ENCODE measurements at places on chromosomes 5 and 9.

- no peak for DNase-seq
These were observed 397.8 kb downstream of the MED10 start for GRCh38 chr5:5980538-5980895.

DNA sequence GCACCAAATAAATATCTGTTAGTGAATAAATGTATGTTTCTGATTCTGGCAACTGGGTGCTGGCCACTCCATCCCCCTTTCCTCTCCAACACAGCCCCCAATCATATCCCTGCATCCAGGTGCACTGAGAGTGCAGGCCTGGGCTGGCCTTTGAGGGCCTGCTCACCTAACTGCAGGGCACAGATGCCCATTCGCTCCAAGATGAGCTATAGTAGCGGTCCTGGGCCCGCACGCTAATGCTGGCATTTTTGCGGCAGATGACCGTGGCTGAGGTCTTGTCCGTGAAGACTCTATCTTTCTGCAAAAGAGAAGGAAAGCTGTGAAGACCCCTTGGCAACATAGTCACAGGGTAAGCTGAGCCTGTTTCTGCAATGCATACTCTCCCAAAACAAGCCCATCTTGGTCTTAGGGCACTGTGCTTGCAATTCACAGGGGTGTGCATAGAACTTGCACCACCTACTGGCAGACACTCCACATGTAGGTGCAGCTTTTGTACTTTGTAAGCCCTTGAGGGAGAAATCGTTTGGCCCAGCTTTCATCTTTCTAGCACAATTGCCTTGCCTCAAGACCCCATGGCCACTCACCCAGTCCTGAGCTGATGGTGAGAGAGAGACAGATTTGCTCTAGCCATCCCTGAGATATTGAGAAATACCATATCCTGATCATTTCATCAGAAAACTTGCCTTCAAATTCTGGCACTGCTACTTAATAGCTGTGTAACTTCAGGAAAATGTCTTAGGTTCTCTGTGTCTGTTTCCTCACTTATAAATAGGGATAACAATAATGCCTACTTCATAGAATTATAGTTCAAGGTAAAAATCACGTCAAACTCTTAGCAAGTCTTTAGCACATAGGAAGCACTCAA lies 13.5 kb downstream of the IL12B start:
- no peak for DNase-seq

DNA sequence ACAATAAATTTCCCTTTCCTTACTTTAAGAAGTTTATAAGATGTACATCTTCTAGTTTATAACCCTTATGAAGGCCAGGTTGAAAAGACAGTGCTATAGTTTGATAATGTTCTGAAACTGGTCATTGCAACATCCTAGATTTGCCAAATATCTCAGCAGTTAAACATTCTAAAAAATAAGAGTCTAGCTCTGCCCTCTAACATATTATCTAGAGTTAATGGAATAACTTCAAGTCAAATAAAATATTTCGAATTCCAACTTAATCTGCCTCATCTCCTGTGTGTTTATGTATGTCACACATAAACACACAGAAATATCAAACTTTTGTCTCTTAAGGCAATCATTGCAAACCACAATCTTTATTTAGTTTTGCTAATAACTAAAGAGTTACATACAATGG lies 796.6 kb downstream of the TLE1 start:
- DNase-seq, result no peak

DNA sequence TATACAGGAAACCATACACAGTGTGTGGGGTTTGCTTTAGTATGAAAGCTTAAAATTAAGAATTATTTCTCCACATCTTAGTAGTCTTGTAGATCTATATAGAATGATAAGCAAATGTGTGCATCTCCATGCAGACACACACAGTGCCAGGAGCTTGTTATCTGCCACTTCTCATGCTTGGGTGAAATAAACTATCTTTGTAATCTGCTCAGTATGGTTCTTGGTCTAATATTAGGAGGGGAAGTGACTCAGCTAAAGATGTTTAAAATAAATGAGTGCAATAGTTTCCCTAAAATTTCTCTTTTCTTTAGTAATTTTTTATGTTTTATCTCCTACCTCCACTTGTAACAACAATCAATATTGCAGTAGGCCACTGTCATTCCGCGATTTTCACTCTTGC lies 689.6 kb downstream of the TAF11L14 start:
- no peak for DNase-seq

- DNase-seq, result no peak
These were observed 123.4 kb downstream of the NXNL2 start for GRCh38 chr9:88658311-88658822.
